ENCODE measurements at places on chromosomes 1 and 21. TPM values are rescaled to one million over a fixed set of nuclear protein-coding genes. Genes with fewer than 3 reads are reported as not detected.
A peak's percentile ranks its signal among the peaks of the same experiment; 100 is the strongest.

The CD5L gene
- not detected for total RNA-seq

The FOXD2 gene
- 0.29 TPM for total RNA-seq

The KCNK1 gene
- 3.4 TPM for total RNA-seq

The HEYL gene
- not detected for total RNA-seq

The AGT gene
- total RNA-seq: not detected

The CNIH3 gene
- total RNA-seq: 1.4 TPM

The USP24 gene
- total RNA-seq: 40.8 TPM

The TNFRSF4 gene
- total RNA-seq: 384 TPM

The RAD54L gene
- 56.5 TPM for total RNA-seq

DNA sequence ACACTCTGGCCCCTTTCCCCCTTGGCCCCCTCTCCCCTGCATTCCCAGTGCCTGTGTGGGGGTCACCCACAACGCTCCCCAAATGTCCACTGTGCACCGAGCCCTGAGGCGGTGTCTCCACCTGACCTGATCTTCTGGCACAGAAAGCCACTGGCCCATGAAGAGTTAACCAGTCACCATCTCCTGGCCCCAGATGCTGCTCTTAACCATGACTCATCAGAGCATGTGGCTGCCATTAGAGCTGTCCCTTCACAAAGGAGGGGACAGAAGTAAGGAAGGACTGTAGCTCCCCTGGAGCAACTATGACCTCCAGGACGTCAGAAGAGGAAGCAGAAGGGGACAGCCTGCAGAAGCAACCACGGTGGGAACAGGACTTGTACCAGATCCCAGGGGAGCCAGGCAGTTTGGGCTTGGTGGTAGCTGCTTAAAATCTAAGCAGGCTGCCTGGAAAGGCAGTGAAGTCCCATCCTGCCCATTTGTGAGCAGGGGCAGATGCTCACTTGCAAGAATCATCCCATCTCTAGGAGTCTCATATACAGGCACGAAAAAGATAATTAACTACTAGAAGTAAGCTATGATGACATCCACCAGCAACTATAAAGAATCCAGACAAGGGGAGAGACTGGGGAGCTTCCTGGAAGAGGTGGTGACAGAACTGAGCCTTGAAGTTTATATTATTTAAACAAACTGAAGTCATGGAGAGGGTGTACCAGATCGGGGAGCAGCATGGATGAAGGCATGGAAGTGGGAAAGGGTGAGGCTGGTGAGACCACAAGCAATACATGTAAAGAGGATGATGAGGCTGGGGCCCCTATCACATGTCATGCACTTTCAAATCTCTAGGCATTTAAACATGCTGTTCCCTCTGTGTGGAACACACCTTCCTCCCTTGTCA lies 1.1 kb upstream of the TTC39A start:
- ATAC-seq: peak; percentile 46

DNA sequence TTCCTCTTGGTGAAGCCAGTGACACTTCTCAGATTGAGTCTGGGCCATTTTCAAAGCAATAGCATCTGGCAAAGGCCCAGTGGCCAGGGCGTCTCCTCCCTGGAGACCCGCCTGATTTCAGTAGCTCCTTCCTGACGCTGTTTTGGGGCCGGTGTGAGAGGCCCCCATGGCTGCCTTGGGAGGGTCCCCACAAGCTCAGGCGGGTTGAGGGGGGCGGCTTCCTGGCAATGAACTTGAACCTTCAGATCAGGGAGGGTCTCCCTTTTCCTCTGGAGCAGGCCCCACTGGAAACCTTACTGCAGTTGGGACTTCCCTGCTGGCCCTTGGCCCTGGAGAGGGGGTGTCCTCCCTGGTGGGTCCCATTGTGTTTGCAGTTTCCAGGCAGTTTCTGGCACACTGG lies 121.2 kb downstream of the CRYAA start:
- ATAC-seq: no peak

- ATAC-seq: no peak
Measured at GRCh38 chr1:80973101-80973500, 827.6 kb upstream of the ADGRL2 start.

DNA sequence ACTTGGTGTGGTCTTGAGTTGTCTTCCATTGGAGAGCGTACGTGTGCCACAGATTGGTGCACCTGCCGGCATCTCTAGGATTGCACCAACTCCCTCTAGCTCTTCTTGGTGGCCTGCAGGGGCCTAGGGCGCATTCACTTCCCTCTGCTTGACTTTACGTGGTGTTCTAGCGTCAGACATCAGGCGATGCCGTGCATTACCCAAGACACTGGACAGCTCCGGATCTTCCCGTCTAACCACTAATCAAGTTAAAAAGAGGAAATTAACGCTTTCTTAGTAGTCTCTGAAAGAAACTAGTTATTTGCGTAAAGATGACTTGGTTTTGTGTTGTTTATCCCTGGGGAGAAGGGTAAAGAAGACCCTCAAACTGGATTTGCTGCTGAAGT lies 510 bp upstream of the IL10RB start:
- ATAC-seq: no peak

GRCh38 chr1:39105841-39106765 lies 80.0 kb downstream of the NDUFS5 start:
- ATAC-seq: peak; percentile 37

- ATAC-seq: no peak
Measured at GRCh38 chr1:198838022-198838342, 199.1 kb downstream of the PTPRC start.

- ATAC-seq: no peak
Measured at GRCh38 chr1:237394281-237394680, 352.3 kb downstream of the RYR2 start.

- ATAC-seq: no peak
Measured at GRCh38 chr1:226733304-226733703, 5.8 kb downstream of the ITPKB start.

- ATAC-seq: no peak
Measured at GRCh38 chr21:36194024-36194423, 37.4 kb downstream of the DOP1B start.

GRCh38 chr1:207328908-207329440 lies 7.5 kb downstream of the CD55 start:
- ATAC-seq: no peak

- ATAC-seq: no peak
Measured at GRCh38 chr1:176374967-176375569, 87.9 kb upstream of the PAPPA2 start.

DNA sequence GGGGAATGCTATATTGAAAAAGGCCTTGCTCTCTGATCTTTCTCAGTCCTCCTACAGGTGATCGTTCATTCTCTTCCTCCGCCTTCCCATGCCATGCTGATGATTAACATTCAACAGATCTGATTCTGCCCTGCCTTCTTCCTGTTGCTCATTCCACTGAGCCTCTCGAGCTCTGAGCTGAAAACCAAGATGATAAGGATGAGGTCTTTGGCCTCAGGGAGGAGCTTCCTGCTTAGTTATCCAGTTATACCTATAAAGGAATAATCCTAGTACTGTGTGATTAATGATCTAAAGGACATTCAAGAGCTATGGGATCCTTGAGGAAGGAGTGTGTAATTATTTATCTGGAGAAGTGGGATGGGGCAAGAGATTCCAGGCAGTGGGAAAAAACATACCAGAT lies 25.2 kb upstream of the MAP3K7CL start:
- no peak for ATAC-seq

GRCh38 chr1:198088360-198089071 lies 68.3 kb upstream of the NEK7 start:
- ATAC-seq: peak; percentile 50

- no peak for ATAC-seq
Measured at GRCh38 chr1:248844526-248844925, 6.5 kb downstream of the ZNF672 start.

DNA sequence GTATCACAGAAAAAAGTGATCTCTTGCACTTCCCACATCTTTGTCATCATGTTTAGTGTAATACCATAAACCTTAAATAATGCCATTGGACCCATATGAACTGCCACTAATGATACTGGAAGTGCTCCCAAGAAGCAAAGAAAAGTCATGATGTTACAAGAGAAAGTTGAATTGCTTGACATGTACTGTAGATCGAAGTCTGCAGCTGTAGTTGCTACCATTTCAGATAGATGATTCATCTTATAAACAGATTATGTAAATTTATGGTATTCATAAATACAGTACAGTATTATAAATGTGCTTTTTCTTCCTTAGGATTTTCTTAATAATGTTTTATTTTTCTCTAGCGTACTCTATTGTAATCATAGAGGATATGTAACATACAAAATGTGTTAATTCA lies 30.1 kb upstream of the LAMC2 start:
- no peak for ATAC-seq

GRCh38 chr1:50562106-50562505 lies 138.9 kb upstream of the DMRTA2 start:
- ATAC-seq: no peak

GRCh38 chr1:82258887-82259286 lies 458.2 kb downstream of the ADGRL2 start:
- no peak for ATAC-seq

DNA sequence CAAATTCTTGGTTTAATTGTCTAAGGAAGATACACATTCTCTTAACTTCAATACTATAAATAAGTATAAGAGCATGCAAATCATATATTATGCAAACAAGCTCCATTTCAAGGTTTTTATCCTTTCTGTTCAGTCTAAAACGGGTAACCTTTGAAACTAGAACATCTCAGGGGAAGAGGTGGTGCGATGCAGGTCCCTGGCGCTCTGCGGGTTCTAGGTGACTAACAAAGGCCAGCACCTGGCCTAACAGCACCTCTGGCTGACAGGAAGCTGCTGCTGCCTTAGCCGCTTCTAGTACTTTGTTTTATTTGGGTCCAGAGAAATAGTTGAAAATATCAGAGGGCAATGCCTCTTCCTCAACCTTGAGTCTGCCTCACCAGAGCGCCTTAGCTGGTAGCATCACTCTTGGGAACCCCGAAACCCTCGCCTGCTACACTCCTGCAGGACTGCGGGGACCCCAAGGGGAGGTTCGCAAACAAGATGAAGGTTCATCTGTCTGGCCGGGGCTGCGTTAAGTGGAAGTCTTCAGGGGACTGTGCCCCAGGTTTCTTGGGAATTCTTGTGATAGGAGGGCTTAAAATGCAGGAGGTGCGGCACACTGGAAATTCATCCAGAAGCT lies 45.5 kb downstream of the PRDM15 start:
- ATAC-seq: no peak

DNA sequence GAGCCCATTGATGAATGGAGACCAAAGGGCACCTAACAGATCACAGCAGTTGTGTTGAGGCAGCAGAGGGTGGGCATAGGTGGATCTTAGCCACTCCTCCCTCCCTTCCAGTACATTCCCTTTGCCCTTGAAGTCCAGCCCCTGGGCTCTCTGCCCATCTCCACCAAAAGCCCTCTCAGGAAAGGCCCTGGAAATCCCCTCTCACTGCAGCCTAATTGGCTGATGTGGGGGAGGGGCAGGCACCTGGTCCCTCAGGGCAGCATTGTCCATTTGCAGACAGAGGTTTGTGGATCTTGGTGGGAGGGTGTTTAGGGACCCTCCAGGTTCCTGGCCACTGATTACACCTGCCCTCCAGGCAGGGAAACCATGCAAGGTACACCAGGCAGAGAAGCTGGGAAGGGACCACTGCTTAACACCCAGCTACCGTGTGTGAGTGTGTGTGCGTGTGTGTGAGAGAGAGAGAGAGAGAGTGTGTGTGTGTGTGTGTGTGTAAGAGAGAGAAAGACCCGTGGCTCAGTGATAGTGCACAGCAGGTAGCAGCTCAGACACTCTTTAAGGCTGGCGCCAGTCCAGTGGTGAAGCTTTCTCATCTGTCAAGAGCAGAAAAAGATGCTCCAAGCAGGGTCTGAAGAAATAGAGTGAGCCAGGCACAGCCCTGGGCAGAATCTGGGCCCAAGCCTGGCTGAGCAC lies 71.1 kb downstream of the MATN1 start:
- no peak for ATAC-seq

GRCh38 chr1:28112388-28113241 lies 24.2 kb upstream of the EYA3 start:
- no peak for ATAC-seq

All from activated T-helper 17 cell treated with anti-CD3 and anti-CD28 coated beads, Interleukin-2, amount 50 U/mL, for 72 hours (primary cell).